ENCODE measurements at places on chromosomes 7 and 10. TPM values are rescaled to one million over a fixed set of nuclear protein-coding genes. Genes with fewer than 3 reads are reported as not detected.
A peak's percentile ranks its signal among the peaks of the same experiment; 100 is the strongest.

The STEAP2 gene
- total RNA-seq, result 1.2 TPM

The ATRNL1 gene
- 1.7 TPM for total RNA-seq

GRCh38 chr7:129298268-129298893 is 73.6 kb downstream of the AHCYL2 start:
- DNase-seq, result peak; percentile 9

DNA sequence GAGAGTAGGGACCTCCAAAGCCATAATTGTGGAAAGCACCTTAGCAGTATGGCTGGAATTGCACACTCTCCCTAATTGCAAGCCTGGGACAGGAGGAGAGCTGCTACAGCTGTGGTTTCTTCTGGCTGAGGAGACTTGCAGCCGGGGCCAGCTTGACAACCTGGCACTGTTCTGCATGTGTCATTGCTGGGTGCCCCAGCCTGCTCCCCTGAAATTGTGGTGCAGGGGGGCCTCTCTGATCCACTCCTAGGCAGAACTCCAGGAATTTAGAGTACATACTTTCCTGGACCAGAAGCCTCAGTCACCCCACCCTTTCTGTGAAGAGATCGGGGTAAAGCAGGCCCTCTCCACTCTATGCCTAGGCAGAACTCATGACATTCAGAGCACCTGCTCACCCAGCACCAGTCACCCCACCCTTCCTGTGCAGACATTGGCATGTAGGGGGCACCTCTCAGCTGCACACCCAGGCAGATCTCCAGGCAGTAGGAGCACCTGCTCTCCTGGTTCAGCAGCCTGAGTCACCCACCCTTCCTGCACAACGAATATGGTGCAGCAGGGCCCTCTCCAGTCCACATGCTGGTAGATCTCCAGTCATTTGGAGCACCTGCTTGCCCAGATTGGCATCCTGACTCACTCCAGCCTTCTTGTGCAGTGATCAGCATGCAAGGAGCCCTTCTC is 34.4 kb upstream of the DYNC1I1 start:
- no peak for DNase-seq

GRCh38 chr7:67522504-67522903 is 525.9 kb downstream of the TYW1 start:
- no peak for DNase-seq

- peak; percentile 79 for DNase-seq
Measured at GRCh38 chr7:107995184-107996071, 7.5 kb downstream of the LAMB1 start.

DNA sequence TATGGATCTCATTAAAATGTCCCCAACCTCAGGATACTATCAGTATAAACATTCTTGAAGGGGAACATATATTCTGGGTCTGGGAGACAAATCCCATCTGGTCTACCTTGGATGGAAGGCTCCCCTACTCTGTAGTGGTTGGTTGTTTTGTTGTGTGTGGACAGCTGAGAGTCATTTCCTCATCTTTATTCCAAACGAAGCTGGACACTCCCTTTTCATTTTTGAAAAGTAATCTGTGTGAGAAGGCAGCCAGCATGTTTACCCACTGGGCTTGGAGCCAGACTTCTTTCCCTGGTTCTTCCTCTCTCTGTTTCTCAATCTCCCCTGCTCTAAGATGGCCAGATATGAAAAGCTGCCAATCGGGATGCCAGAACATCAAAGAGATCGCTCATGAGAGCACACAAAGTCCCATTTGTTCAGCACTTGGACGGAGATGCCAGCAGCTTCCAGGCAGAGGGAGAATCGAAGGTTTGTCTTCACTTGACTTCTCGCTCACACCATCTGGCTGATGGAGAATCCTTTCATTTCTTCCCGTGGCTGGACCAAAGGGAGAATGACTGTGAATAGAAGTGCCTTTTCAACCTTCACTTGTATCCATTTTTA is 108.1 kb upstream of the AGR3 start:
- DNase-seq, result peak; percentile 74

DNA sequence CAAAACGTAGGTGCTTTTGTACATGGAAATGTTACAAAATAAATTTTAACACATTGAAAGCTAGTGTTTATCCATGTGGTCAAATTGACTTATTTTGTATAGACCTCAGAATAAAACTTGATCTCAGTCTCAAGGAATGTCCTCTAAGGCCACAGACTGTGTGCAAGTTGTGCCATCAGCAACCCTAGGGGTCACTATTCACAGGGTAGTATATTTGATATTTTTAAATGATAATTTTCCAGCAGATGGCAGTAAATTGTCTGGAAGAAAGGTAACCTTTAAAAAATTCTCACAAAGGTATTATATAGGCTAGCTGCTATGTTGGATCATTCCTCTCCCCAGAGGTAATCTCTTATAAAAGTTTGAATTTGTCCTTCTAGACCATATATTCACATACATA is 12.9 kb upstream of the SNX10 start:
- DNase-seq, result peak; percentile 5

GRCh38 chr10:77898323-77899079 is 28.1 kb downstream of the DLG5 start:
- DNase-seq, result peak; percentile 98

- DNase-seq, result no peak
Measured at GRCh38 chr10:17819836-17820235, 10.7 kb downstream of the MRC1 start.

DNA sequence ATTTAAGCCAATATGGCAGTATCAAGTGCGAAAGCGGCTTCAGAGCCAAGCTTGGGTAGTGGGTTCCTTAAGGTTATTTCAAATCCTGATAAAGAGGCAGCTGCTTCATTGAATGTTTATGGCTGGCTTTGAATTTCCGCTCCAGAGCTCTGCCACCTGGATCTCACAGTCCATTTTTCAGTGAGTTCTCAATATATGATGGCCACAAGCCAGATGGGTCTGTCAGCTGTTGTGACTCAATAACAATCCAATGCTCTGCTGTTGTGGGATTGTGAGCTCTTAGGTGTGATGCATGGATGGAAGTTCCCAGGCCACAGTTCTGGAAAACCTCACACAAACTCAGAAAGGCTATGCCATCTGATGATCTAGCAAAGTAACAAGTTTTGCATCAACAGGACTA is 743.8 kb upstream of the LRRN3 start:
- DNase-seq, result no peak

DNA sequence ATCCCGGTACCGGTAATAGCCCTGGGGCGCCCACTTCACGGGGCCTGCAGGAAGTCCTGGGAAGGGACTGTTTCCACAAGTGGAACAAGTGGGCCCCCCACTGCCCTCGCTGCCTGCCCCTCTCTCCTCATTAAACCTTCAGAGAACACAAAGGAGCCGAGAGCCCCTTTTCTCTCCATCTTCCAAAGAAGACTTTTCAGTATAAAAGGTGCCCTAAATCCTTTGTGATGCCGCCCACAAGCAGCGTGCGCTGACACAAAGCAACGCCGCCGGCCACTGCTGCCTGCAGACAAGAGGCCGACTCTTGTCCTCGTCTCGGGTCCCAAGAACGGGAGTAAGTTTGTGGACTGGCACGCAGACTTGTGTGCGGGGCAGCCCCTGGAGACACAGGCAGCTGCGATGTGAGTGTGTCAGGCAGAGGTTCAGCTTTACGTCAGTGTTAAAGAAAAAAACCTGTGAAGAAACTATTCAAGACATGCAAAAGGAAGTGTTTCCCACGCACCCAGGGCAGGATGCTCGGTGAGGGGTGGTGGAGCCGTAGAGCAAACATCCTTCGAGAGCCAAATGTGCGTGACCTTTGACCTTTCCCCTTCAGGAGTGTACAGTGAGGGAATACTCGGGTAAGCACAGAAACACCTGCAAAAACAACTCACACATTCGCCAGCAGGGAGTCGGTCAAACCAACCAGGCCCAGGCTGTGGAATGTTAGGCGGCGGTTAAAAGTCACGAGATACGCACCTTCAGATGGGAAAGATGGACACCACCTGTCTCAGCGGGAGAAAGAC is 118.2 kb downstream of the VIPR2 start:
- DNase-seq, result no peak

DNA sequence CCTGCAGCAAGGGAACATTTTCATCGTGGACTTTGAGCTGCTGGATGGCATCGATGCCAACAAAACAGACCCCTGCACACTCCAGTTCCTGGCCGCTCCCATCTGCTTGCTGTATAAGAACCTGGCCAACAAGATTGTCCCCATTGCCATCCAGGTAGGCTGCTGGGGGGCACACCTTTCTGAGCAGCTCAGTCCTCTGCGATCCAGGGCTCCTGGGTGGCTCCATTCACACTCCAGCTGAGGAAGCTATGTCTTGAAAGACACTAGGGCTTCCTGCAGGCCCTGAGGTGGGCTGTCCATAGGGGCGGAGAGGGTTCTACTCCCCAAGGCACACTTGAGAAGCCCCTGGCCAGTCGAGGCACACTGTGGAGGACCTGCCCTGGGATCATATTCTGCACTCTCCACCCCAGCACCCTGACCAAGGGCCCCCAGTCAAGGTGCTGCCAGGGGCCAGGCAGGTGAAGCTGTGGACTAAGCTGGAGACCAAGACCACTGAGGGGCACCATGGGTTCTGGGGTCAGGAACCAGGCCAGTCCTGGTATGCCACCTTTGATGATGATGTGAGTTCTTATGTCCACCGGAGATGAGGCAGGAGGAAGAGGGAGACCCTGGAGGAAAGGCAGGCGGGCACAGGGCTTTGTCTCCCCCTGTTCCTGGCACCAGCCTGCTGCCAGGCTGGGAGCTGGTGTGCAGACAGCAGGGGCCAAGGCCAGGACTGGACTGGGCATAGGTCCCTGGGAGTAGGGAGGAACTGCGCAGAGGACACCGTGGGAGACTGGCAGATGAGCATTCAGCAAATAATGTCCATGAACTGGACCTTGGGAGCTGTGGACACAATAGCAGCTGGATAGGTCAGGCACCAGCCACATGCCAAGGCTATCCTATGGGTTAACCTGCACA is 54.8 kb downstream of the ALOX5 start:
- no peak for DNase-seq

DNA sequence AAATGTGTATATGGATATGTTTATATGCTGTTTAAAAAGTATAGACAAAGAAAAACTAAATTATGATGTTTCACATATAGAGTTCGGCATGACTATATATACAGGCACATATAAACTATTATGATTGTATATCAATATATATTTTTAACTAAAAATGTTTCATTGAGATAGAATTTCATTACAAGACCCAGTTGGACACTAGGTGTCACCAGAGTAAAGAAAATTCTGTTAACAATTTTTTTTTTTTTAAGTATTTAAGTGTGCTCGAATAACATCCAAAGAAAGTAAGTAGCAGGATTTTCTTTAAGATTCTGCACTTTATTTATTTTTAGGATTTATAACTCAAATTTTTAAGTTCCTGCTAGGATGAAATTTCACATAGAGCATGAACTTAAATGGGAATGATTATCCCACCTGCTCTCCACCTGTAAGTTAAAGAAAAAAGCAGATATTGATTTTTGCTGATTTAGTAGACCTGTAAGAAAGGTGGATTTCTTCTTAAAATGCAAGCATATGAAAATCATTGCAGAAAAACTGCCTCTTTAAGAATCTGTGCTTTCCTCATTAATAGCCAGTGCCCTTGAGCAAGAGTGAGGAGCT is 961.5 kb downstream of the PCDH15 start:
- DNase-seq, result no peak

- no peak for DNase-seq
Measured at GRCh38 chr10:53606981-53607380, 834.4 kb upstream of the MBL2 start.

All from MG63 (cell line).